ENCODE measurements at places on chromosomes 4 and X.

GRCh38 chr4:150211799-150212445 lies 133.7 kb downstream of the DCLK2 start:
- no peak for DNase-seq

- DNase-seq, result no peak
These were observed 4.1 kb upstream of the PDGFC start for GRCh38 chr4:156975686-156976085.

DNA sequence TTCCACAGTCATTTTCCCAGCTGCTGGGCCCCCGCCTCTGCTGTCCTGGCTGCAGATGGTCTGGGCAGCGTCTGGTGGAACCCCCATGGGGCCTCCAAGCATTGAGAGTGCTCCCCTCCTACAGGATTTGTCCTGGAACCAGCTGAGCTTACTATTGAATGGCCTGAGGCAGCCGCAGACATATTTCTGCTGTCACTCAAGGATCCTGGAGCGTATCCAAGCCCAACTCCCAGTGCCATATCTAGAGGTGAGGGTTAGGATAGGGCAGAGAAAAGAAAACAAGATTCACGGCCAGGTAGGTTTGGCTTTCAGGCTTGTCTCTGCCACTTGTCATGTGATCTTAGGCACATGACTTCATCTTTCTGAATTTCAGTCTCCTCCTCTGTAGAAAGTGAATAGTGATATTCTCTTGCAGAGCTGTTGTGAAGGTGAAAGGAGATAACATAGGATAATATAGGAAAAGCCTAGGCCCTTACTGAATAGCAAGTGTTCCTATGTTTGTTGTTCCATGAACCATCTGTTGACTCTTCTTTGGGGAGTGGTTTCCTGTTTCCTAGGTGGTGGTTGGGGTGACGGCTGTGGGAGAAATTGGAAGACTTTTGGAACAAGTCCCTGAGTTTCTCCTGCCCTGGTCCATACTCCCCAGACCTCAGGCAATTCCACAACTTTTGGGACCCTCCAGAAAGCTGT lies 52.3 kb downstream of the SEPSECS start:
- no peak for DNase-seq

DNA sequence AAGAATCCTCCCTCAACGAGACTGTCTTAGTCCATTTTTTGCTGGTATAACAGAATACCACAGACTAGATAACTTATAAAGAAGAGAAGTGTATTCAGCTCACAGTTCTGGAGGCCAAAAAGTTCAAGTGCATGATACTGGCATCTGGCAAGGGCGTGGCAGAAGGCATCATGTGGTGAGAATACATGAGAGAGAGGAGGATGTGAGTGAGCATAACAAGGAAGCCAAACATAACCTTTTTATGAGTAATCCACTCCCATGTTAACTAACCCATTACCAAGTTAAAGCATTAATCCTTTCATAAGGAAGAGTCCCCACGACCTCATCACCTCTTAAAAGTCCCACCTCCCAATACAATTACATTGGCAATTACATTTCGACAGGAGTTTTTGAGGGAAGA lies 504.6 kb downstream of the IQCM start:
- no peak for DNase-seq

- DNase-seq, result no peak
These were observed 9.4 kb downstream of the IL15 start for GRCh38 chr4:141645611-141646340.

- DNase-seq, result no peak
These were observed 36.0 kb upstream of the CD99L2 start for GRCh38 chrX:150934453-150934852.

DNA sequence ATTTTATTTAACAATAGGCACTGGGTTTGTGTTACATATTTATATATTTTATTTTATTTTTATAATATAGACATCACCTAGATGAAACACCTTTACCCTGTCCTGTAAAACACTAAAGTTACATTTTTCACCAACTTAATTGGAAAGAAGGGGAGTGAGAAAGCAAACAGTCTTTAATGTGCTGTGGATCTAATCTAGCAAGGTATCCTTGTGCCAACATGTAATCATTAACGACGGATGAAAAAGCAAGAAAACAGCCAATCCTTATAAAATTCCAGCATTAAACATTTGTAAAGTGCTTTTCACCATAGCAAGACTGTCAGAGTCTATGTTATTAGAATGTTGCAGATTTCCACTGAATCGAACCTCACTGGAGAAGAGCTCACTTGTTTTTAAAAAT lies 92.7 kb downstream of the HHIP start:
- no peak for DNase-seq

DNA sequence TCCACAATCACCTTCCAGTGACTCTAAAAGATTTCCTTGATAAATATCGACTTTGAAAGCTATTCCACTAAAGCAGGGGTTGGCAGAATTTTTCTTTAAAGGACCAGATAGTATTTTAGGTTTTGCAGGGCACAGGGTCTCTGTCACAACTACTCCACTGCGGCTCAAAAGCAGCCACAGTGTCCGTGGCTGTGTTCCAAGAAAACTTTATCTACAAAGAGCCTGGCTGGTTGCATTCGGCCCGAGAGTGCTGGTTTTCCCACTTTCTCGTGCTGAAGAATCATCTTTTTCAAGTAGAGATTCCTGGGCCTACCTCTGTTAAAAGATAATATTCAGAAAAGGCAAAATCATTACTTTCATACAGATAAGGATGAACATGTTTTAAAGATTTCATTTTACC lies 55.6 kb downstream of the TSPAN7 start:
- DNase-seq, result no peak

GRCh38 chr4:137545461-137545861 lies 13.2 kb upstream of the PCDH18 start:
- DNase-seq, result no peak

DNA sequence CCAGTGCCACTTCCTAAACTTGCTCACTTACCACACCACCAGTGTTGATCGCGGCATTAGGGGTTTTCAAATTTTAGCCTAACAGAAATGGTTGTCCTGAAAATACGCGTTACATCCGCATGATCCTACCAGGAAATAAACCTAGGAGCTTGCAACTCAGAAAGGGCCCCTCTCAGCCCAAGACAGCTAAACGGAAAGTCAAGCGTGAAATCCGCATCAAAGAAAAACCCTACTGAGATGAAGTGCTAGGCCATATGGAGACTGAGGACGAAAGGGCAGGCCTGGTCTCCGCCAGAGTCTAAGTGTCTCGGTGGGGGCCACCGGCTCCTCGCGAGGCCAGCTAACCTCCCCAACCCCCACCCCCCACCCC lies 626 bp downstream of the YTHDC1 start:
- DNase-seq, result no peak

GRCh38 chr4:24770032-24770584 lies 25.3 kb upstream of the SOD3 start:
- DNase-seq, result no peak

DNA sequence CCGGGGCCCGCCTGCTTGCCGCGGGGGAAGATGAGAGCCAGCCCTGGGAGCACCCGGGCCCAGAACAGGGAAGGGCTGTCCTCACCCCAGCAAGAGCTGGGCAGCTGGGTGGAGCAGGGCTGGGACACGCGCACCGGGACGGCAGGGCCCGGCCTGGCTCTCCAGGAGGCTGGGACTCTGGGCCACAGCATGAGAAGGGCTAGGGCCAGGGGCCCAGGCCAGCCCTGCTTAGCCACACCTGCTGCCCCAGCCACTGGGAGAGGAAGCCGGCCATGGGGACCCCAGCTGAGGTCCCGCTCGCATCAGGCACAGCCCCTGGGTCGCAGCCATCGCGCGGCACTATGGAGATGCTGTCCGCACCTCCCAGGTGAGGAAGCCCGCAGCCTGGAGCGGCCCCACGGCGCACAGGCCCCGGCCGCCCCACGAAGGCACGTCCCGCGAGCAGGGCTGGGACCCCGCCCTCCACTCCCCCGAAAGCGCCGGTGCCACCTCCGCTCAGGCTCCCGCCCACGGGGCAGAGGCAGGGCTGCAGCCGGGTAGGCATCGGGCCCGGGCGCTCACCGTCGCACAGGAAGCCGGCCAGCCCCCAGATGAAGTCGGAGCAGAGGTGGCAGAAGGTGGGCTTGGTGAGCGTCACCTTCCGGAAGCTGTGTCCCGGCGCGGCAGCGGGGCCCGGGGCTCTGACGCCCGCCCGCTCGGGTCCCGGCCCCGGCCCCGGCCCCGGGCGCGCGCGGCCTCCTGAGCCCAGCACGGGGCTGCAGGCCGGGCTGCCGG lies 531 bp downstream of the DGKQ start:
- peak; percentile 49 for DNase-seq

GRCh38 chrX:56746996-56747395 lies 18.0 kb downstream of the NBDY start:
- no peak for DNase-seq

GRCh38 chrX:51804741-51805140 lies 61.5 kb downstream of the GSPT2 start:
- DNase-seq, result no peak

DNA sequence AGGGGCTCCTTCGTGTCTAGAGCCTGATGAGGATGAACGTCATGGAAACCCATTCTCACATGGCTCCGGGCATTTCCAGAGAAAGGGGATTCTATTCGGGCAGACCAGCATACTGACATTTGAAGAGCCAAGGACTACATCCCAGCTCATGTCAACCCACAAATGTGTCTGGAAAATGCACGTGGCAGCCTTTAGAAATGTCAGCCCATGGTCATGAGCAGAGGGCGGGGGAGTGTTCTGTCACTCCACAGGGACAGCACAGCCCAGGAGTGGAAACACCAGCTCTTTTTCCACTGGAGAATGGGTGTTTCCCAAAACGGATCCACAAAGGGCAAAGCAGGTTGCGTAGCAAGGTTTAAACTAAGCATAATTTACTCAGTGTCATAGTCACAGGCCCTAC lies 207.0 kb downstream of the BCOR start:
- no peak for DNase-seq

DNA sequence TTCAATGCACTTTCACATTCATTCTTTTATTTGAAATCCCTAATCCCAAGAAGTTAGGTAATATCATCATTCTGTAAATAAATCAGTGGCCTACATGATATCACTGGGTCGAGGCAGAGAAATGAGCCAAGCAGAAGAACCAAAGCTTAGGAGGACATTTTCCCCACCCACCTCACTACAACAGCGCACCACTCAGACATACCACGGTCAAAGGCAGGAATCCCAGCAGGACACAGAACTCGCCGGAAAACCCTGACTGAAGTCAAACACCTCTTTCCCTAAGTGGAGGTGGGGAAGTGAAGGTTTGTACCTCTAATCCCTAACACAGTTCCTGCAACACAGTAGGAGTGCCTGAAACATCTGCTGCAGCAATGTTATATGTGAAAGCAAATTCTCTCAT lies 21.5 kb downstream of the RELL1 start:
- no peak for DNase-seq
